ENCODE measurements at places on chromosomes 13 and 19.

DNA sequence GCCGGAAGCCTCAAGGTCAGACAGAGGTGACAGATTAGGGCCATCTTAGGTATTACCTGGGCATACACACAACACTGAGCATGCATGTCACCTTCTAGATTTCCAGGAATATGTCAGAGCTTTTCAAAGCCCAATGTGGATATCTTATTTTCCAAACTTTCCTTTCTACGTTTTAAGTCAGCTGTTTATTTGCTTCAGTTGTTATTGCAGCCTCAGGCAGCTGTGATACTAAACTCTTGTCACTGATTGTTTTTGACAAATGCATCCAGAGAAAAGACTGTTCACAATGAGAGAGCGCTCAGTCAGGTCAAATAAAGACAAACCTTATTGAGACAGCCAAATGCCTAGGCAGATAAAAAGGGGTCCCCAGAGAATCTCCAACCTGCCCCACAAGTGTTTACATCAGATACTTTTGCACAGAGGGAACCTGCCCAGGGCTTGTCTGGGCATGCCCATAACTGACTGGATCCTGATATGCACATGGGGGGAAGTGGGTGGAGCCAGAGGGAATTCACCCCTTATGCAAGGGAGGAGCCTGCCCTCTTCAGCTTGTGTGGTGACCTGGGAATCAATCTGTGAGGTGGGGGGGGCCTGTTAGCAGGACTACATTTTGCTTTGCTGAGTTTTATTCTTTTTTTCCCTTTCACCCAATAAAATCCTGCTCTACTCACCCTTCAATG lies 28.5 kb downstream of the MED4 start:
- no peak for DNase-seq

- DNase-seq = no peak
These were observed 236.6 kb upstream of the MAB21L1 start for GRCh38 chr13:35712907-35713761.

GRCh38 chr19:31054430-31054829 lies 294.8 kb downstream of the TSHZ3 start:
- DNase-seq = no peak

DNA sequence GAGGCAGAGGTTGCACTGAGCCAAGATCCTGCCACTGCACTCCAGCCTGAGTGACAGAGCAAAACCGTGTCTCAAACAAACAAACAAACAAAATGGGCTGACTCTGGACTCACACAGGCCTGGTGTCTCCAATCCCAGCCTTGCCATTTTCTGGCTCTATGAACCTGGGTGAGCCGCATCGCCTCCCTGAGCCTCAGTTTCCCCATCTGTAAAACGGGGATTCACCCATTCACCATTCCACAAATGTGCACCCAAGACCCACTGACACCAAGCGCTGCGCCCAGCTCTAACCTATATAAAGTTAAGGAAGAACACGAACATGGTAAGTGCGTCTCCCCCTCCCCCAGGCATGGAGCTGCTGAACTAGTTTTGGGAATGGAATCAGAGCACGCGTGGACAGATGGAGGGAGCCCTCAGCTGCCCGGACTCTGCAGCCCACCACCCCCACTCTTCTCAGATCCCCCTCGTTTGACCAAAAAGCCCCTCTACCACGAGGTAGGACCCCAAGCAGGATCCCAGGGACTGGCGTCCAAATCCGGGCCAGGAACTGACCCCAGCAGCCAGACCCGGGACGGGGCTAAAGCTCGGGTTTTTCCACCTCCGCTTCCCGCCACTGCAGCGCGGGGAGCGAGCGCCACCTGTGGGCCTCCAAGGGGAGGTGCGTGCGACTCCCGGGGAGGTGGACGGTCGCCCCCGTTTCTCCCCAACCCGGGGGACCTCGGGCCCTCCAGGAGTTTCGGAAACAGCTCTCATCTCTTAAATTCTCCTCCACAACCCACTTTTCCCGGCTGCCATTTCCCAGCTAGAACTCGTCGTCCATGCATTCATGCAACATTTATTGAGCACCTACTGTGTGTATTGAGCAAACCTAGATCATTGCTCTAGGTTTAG lies 33.0 kb upstream of the ADGRE5 start:
- no peak for DNase-seq

GRCh38 chr13:36801035-36801434 lies 18.0 kb upstream of the RFXAP start:
- no peak for DNase-seq
